Motor neuron (in vitro differentiated cells): ENCODE measurements at places on chromosomes 5 and 9. TPM values are rescaled to one million over a fixed set of nuclear protein-coding genes. Genes with fewer than 3 reads are reported as not detected.

The QRFP gene
- 0.38 and 0.63 TPM in 2 replicates for total RNA-seq

The HMCN2 gene
- total RNA-seq, result 0.54 and 2.1 TPM in 2 replicates

The IRX4 gene
- total RNA-seq, result not detected in 2 replicates

The BNC2 gene
- 0.41 and 0.54 TPM in 2 replicates for total RNA-seq

The SARDH gene
- 2.8 and 3.4 TPM in 2 replicates for total RNA-seq

The NMUR2 gene
- total RNA-seq, result 0.50 TPM in 1 of 2 replicates, not detected in the other

The DOK3 gene
- total RNA-seq, result 2.3 and 3.0 TPM in 2 replicates

The NDUFS4 gene
- total RNA-seq, result 159 and 175 TPM in 2 replicates

The PCDHA9 gene
- total RNA-seq, result 2.1 and 2.4 TPM in 2 replicates

The SLC36A3 gene
- 0.05 and 0.13 TPM in 2 replicates for total RNA-seq

The TAF1L gene
- 0.19 TPM in 1 of 2 replicates, not detected in the other for total RNA-seq

DNA sequence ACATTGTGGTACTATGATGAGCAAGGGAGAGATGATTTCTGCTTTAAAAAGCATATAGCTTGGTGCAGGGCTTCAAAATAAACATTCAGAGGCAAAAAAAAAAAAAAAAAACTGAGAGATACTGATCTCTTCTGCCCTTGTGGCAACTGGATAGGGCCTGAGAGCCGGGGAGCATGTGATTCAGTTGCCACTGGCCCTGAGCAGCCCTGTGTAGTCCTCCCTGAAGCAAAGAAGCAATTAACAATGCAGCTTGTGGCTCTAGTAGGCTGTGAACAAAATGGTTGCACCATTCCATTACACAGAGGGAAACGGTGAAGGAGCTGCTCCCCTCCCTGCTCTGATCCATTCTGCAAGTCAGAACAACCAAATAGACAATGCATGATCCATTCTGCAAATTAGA is 347.5 kb upstream of the DAB2 start:
- peak; percentile 32 for ATAC-seq

- peak; percentile 65 for ATAC-seq
Measured at GRCh38 chr5:75668977-75669689, 48.1 kb downstream of the POC5 start.

- no peak for ATAC-seq
Measured at GRCh38 chr9:15160673-15161072, 146.3 kb downstream of the TTC39B start.

DNA sequence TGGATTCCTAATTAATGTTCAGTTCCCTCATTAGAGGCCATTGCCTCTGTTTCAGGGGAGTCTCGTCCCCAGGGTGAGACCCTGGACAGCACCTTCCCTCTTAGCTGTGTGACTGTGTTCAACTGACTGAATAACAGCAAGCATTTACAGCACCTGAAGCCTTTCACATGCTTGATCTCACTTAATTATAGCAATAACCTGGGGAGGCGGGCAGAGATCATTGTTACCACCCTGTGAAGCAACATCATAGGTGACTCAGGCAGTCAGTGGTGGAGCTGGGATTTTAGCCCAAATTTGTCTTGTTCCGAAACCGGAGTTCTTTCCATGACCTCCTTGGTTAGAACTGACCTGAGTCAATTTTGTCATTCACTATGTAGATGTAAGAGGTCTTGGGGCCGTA is 105.2 kb upstream of the RAD23B start:
- no peak for ATAC-seq

DNA sequence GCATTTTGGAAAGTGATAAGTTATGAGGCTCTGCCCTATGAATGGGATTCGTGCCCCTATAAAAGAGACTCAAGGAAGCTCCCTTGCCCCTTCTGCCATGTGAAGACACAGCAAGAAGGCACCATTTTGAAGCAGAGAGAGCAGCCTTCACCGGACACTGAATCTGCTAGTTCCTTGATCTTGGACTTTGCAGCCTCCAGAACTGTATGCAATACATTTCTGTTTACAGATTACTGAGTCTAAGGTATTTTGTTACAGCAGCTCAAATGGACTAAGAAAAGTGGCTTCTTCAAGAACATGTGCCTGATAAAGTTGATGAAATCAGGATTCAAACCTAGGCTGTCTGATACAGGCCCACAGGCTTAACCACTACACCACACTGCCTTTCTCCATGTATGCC is 131.6 kb upstream of the MAP3K1 start:
- ATAC-seq, result no peak

- no peak for ATAC-seq
Measured at GRCh38 chr9:106069241-106069640, 374.9 kb downstream of the TMEM38B start.

DNA sequence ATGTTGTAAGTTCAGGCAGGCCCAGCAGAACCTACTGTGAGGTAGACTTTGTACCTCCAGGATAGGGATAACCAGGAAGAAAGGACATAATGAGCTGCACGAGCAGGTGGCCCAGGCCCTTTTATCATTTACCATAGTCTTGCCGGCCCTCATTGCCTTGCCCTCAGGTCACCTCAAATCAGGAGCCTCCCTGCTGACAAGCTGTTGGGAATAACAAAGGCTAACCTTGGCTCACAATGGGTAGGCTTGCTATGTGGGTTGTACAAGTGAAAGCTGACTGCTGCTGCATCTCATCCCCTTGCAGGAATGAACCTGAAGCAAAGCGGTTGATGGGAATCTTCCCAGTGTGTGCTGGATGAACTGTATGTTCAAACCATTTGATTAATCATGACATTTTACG is 159.5 kb upstream of the ACTBL2 start:
- no peak for ATAC-seq

GRCh38 chr5:138946831-138947560 is 71.9 kb upstream of the LRRTM2 start:
- ATAC-seq, result no peak

- no peak for ATAC-seq
Measured at GRCh38 chr9:128886211-128886891, 4.4 kb downstream of the LRRC8A start.

GRCh38 chr9:99040911-99041582 is 63.9 kb upstream of the TGFBR1 start:
- peak; percentile 9 for ATAC-seq

DNA sequence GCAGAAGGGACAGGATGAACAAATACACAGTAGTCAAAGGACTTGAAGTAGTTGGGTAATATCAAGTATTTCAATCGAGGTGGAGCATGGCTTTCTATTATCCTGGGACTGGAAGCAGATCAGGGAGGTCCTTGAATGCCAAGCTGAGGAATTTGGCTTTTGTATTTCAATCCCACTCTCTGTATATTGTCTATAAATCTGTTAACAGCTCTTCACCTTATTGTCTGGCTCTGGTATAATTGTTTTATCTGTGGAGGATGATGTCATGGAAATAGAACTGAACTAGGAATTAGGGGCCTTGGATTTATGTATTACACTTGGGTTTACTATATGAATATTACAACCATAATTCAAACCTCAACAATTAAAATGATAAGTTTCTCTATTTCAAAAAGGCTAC is 6.3 kb upstream of the ADAMTSL1 start:
- no peak for ATAC-seq

DNA sequence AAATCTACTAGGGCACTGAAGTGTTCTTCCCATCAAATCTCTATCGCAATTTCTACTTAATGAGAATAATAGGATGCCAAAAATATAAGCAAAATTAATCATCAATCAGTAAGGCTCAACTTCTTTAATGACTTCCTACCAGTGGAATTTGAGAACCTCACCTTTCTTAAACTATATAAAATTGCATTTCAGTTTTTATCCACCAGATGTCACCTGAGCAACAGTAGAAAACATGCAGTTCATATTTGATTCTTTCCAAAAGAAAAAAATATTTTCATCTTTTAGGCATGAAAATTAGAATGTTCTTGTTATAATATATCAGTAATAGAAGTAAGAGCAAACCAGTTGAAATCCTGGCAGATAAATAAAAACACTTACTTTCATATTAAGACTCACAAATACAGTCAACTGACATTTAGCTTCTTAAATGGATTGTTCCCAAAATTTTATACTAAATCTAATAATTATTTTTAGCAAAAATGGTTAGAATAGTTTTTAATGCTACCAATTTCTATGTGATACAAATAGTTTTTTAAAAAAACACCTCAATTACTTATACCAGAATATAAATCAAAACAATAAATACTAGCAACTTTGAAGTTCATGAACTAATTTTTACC is 13.4 kb upstream of the CCDC112 start:
- no peak for ATAC-seq

DNA sequence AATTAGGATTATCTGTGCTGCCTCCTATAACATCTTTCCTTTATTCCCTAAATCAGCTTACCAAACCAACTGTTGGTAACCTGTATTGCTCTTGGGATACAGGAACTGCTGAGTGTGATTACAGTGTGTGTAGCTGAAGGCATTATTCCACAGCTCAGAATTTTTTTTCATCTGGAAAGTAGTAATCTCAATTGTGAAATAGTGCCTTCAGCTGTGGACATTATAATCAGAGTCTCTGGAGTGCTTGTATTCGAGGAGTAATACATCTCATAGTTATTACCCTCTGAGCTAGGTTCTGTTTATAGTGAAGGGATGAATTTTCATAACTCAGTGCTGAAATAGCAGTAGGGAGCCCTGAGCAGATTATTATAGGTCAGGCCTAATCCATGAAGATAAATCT is 199.5 kb downstream of the MAST4 start:
- no peak for ATAC-seq

GRCh38 chr5:134873494-134873893 is 677 bp upstream of the TXNDC15 start:
- no peak for ATAC-seq

GRCh38 chr9:70081120-70081495 is 37.5 kb downstream of the MAMDC2 start:
- ATAC-seq, result no peak

DNA sequence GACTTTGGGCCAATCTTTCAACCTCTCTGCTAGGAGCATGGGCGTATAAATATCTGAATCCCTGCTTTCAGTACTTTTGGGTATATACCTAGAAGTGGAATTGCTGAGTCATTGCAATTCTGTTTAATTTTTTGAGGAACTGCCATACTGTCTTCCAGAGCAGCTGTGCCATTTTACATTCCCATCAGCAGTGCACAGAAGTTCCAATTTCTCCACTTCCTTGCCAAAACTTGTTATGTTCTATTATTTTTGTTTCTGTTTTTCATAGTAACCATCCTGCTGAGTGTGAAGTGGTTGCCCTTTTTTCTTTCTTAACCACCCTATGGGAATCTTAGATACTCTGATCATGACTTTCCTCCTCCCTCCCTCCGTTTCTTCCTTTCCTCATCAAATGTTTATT is 11.1 kb upstream of the CCIN start:
- no peak for ATAC-seq

DNA sequence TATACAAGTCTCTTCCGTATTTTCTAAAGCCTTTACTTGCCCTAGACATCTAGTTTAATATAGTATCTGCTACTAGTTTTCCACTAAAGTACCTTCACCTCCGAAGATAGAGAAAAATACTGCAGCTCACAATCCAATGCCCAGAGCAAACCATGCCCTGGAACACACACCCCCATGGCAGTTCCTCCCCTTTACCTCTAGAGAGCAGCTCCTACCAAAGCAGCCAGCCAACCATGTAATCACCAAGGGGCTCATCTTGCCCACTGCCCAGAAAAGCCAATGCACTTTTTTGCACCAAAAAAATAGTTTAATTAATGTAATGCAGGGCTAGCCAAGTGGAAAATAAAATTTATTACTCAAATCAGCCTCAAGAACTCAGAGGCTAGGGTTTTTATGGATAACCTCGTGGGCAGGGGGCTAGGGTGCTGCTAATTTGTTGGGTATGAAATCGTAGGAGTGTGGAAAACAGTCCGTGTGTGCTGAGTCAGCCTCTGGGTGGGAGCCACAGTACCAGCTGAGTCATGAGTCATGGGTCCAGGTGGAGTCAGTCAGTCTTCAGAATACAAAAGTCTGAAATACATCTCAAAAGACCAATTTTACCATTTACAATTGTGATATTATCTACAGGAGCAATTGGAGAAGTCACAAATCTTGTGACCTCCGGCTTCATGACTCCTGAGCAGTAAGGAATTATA is 120.1 kb upstream of the ACO1 start:
- ATAC-seq, result no peak

DNA sequence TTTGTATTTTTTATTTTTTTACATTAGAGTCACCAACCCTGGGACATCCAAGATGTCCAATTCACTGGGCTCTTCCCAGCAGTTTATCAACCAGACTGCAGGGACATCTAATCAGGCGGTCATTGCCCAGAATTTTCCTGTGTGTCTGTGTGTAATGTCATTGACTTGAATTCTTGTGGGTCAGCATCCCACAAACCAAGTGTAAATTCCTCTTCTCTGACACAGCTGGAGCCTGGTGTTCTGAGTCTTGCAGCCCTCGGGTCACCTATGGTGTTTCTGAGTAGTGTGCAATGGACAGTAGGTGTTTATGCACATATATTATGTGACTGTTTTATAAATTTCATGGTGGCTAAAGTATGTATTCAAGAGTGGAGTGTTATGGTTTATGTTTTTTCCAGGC is 815.7 kb downstream of the SEMA5A start:
- no peak for ATAC-seq

DNA sequence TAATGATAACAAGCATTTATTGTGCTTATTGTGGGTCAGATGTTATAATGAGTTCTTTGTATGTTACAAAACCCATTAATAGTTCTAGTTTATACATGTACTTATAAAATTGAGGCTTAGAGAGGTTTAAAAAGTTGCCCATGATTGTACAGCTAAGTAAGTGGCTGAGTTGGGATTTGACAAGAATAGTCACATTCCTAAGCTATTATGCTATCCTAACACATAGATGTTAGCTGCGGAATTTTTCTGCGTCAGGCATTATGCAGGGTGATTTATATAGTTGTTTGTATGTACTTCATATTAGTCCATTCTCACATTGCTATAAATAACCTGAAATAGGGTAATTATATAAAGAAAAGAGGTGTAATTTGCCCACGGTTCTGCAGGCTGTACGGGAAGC is 12.5 kb downstream of the COMMD10 start:
- ATAC-seq, result no peak

GRCh38 chr9:101397746-101398067 is 711 bp downstream of the MRPL50 start:
- ATAC-seq, result no peak

GRCh38 chr9:126894052-126894603 is 20.5 kb upstream of the RALGPS1 start:
- no peak for ATAC-seq

GRCh38 chr5:150640311-150641005 is at the start of gene SYNPO:
TSS of gene SYNPO (plus strand) at chr5:150640660. CDS start at chr5:150648276, 7,616 bp downstream.
- peak; percentile 21 for ATAC-seq

DNA sequence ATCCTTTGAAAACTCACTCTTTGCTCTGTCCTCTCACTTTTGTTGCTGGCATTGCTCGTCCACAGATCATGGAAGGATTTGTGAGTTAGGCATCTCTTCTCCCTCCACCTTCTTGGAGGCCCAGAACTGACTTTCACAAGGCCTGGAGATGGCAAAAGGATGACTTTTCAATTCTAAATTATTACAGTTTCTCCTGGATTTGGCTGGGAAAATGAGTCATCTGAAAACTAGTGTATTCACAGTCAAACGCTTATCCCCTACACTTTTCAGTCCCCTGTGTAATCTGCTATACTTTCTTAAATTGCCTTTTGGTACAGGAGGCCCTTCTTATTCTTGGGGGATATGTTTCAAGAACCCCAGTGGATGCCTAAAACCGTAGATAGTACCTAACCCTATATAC is 35.6 kb downstream of the ADRA1B start:
- no peak for ATAC-seq

DNA sequence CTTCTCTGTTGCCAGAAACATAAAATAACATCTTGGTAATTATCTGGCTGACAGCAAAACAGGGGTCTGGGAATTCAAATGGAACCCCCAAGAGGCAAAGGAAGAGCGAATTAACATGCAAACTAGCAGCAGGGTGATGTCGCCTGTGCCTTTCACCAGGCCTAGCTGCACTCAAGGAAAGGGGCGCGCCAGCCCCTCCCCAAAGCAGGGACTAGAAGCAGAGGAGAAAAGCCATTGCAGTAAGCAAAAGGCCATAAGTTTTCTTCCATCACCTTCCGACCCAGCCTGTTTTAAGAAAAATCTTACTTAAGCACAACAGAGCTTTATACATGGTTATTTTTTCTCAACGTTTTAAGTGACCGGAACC is 539 bp downstream of the POC5 start:
- peak; percentile 6 for ATAC-seq
